NCI-H1417 treated with DMSO at 0.1 percent for 48 hours (cell line): ENCODE measurements at places on chromosomes 11 and 22.

GRCh38 chr22:24335496-24335895 lies 64.9 kb downstream of the SPECC1L start:
- DNase-seq: no peak

DNA sequence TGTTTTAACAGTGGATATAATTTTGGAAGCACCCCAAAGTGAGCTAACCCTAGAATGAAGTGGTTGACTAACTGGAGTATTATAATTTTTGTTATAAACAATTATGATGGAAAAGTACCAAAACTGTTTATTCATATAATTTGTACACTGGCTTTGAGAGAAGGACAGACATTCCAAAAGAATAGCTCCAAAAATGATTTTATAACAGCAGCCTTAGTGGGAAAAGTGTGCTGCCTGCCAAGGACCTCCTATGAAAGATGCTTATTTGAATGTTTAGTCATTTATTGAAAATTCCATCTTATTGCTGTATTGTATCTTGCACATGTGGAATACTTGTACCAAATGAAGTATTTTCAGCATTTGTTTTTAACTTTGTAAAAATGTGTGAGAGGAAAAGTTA lies 169.8 kb downstream of the GUCY1A2 start:
- no peak for DNase-seq

DNA sequence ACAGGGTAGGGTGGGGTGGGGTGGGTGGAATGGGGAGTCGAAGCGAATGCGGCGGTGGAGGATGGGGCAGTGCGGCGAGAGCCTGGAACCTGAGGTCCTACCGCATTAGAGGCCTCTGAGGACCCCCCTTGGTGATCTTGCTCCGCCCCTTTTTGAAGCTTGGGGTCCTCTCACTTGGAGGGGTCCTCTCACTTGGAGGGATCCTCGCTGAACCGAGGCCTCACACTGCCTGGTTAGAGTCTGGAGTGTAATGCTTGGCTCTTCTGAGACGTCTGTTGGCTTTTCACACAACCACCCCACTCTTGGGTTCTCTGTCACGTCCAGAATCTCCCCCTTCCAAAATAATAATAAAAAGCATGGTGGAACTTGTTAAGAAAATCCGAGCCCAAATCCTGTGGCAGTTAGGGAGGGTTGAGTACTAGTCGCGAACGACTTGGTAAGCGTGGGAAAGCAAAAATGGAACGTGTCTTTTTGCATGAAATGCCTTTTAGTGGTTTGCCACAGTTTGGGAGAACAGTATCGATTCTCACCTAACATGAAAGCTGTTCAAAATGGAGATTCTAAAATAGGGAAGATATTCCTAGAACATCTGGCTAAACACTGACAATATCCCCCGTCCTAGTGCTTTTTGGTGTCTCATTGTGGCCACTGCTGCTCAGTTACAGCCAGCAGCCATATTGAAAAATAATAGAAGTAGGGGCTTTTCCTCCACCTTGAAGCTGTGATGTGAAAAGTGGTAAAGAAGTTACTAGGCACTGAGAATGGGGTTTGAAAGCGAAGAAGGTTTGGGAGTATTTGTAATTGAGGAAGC lies 822 bp downstream of the RBX1 start:
- DNase-seq: no peak

- DNase-seq: no peak
These were observed 1.4 kb upstream of the TPP1 start for GRCh38 chr11:6620636-6621035.

GRCh38 chr11:109972181-109972715 lies 120.9 kb upstream of the ZC3H12C start:
- no peak for DNase-seq

GRCh38 chr11:118471030-118471429 lies 34.7 kb downstream of the KMT2A start:
- no peak for DNase-seq

GRCh38 chr11:129731316-129731715 lies 84.3 kb upstream of the TMEM45B start:
- DNase-seq: no peak

DNA sequence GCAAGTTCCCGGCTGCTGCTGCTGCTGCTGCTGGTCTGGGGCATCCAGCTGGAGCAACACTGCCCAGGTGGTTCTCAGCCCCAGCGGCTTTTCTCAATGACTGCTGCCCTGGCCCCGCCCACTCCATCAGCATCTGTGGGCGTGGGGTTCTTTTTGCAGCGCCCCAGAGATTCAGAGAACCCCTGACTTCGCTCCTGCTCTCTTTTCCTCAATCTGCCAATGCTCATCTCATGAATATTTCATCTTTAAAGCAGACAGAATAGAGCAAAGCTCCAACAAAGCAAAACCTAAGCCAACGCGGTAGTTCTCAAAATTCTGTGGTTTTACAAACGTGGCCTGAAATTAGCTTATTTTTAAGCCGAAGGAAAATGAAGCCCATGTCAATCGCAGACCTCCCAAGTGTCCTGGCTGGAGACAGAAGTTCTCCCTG lies 363.6 kb downstream of the CTTN start:
- no peak for DNase-seq

- no peak for DNase-seq
These were observed 205.4 kb upstream of the SNX19 start for GRCh38 chr11:131121426-131122333.

DNA sequence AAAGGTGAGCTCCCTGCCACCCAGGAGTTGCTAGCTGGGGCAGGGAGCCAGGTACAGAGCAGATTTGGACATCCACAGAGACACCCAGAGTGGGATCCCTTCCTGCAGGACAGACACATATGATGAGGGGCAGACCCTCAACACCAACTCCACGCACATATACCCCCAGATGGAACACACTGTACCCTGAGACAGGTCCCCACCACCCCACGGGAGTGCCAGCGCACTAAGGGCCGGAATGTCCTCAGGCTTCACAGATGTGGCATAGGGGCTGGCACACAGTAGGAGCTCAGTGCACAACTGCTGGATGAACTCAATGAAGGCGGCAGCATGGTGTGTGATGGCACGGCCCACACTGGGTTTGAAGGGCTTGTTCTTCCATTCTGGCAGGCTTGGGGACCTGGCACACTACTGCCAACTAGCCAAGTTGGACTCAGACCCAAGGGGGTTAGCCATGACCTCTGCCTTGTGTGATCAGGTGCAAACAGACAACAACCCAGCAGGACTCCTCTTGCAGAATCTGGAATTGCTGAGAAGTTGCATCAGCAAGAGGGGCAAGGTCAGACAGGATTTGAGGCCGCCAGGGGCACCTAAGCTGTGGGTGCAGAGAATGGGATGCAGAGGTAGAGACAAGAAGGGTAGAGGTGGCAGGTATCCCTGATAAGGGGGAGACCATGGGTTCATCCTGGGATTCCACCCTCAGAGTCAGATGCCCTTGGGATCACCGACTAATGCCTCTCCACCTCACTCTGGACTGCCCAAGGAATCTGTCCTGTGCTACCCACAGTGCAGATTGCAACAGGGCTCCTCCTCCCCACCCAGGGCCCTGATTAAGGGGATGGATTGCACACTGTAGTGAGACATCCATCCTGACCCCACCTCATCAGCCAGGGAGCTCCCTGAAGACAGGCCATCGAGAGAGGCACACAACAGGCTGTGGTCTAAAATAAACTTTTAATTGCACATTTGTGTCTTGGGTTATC lies 2.4 kb downstream of the C22orf15 start:
- DNase-seq: no peak

- no peak for DNase-seq
These were observed 17.6 kb upstream of the LIN7C start for GRCh38 chr11:27524155-27524554.

DNA sequence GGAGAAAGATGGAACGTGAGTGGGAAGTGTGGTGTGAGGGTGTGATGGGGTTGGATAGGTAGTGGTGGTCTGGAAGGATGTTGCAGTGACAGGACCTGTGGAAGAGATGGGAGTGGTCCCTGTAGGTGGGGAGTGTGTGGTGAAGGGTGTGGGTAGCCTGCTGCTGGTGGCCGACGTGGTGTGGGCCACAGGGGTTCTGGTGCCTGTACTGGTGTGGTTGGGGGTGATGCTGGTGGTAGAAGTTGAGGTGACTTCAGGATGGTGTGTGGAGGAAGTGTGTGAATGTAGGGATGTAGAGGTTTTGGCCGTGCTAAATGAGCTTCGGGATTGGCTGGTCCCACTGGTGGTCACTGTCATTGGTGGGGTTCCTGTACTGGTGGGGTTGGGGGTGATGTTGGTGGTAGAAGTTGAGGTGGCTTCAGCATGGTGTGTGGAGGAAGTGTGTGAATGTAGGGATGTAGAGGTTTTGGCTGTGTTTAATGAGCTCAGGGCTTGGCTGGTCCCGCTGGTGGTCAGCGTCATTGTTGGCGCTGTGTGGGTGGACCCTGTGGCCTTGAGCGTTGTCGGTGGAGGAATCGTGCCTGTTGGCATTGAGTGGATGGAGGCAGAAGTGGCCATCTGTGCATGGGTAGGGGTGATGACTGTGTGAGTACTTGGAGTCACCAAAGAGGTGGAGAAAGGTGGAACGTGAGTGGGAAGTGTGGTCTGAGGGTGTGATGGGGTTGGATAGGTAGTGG lies 19.1 kb downstream of the MUC6 start:
- no peak for DNase-seq

DNA sequence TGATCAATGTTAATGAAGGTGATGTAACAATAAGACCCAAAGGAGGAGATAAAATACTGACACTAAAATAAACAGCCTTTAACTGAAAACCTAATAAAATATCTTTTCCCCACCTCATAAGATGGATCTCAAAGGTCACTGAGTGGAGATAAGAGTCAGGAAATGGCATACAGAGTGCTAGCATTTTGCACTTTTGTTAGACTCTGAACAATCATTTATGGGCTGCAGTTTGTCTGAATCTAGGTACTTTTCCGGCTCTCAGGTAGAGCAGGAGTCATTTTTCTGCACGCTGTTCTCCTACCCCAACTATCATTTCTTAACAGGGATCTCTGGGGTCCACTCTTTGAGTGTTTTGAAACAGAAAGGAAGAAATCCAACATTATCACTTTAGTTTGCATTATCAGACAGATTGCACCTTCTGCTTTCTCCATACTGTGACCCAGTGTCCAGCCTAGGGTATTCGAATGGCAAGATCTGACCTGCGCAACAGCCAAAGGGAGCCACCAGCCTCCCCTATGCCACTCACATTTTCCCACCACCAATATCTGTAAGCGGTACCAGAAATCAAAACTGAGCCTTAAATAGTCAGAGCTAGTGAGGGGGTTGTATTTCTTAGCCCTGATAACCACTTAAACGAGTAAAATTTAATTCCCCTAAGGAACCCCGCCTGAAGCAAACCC lies 863 bp downstream of the SIAE start:
- DNase-seq: no peak

DNA sequence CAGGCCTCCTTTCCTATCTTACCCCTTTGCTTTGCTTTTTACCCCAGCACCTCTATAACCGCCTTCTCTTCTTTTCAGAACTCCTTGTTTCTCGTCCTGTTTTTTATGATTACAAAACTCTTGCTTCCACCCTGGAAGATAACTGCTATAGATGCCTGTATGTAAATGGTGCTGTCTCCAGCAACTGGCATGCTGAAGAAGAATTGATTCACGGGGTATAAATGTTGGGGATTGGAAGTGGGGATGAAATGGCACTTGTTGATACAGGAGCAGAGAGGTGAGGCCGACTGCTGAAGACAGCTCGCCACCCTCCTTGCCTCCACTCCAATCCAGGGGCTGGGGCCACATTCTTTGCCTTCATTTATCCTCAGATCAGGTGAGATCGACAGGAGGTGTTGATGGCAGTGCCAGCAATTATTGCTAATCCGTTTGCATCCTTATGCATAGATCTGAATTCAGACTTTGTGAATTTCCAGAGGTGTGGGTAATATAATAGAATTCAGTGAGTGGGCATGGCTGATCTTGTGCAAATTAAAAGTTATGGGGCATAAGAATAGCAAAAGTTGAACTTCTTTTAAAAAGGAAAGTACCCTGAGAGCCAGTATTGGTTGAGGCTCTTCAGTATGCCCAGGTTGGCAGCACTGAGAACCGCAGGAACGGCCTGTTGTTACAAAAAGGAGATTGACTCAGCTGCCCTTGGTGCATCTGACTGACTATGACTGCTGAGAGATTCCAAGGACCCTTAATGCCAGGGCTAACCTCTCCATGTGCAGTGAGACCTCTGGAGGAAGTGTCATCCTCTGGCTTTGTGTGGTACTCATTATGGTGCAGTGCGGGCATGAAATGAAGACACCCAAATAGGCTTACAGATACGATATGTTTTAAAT lies 5.3 kb downstream of the NEAT1 start:
- DNase-seq: no peak

GRCh38 chr11:81211050-81211449 lies 1522.6 kb downstream of the FAM181B start:
- DNase-seq: no peak

GRCh38 chr11:47378836-47379170 lies 456 bp upstream of the SPI1 start:
- DNase-seq: no peak

- DNase-seq: no peak
These were observed 158.4 kb downstream of the ATG16L2 start for GRCh38 chr11:72972496-72973128.

GRCh38 chr11:117002639-117003299 lies 95.5 kb downstream of the SIK3 start:
- DNase-seq: no peak

DNA sequence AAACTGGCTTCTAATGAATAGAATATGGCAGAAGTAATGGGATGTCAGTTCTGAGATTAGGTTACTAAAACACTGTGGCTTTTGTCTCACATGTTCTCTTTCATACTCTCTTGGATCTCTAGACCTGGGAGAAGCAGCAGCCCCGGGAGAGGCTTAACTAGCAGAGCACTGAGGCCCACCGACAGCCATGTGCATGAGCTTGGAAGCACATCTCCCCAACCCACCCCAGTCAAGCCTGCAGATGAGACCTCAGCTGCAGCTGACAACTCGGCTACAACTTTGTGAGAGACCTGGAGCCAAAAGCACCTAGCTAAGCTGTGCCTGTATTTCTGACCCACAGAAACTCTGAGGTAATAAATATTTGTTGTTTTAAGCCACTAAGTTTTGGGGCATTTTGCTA lies 100.8 kb downstream of the TRIM29 start:
- no peak for DNase-seq

DNA sequence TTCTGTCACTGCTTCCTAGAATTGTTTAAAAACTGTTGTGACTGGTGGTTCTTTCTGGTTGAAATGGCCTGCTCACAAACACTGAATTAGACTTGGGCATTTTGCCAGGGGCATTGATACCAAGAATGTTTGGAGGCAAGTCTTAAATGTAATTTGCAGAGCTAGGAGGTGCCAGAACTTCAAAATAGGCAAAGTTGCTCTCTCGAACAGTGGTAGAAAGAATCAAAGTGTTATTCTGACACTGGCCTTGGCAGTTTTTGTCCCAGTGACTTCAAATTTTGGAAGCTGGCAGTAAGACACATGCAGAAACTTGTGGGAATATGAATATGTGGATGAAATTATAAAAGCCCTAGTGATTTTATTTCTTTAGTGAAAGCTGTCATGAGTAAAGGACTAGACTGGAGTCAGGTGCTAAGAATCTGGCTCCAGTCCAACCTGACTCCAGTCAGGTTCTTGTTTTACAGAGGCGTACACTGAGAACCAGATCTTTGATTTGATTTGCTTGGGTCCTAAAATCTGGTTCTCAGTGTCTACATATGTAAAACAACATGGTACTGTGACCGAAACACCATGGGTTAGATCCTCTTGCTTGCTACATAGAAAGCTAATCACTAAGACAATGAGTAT lies 20.9 kb downstream of the SVIP start:
- DNase-seq: no peak
